ENCODE measurements at places on chromosomes 2 and 18.
A peak's percentile ranks its signal among the peaks of the same experiment; 100 is the strongest.

GRCh38 chr2:218375212-218375611, 6.9 kb upstream of the SLC11A1 start:
- DNase-seq, result no peak

- DNase-seq, result no peak
Observed at GRCh38 chr2:56315376-56315775, 131.6 kb downstream of the CCDC85A start.

DNA sequence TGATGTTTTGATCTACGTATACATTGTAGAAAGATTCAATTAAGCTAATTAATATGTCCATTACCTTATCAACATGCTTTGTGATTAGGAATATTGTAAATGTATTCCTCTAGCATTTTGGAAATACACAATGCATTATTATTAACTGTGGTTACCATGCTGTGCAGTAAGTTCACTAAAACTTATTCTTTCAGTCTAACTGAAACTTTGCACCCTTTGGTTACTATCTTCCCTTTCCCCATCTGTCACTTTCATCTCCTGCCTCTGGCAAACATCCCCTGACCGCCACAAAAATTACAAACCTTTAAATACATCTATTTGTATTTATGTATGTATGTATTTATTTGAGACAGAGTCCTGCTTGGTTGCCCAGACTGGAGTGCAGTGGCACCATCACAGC, 388.0 kb downstream of the NYAP2 start:
- no peak for DNase-seq

GRCh38 chr2:219362072-219362471, 25.6 kb downstream of the DNPEP start:
- DNase-seq, result no peak

DNA sequence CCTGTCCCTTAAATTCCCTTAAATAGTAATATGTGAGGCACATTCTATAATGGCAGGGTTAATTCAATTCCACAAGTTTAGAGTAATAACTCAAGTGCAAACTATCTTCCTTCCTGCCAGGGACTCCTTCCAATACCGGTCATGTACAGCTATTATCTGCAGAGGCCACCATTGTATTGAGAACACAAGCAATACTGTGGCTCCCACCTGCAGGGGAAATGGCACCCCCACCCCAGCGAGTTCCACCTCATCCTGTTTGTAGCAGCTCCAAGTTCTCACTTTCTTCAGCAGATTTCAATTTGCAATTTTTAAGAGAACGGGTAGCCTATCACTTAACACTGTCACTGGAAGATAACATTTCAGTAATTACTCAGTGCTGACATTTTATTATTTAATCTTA, 172.1 kb upstream of the PID1 start:
- no peak for DNase-seq

DNA sequence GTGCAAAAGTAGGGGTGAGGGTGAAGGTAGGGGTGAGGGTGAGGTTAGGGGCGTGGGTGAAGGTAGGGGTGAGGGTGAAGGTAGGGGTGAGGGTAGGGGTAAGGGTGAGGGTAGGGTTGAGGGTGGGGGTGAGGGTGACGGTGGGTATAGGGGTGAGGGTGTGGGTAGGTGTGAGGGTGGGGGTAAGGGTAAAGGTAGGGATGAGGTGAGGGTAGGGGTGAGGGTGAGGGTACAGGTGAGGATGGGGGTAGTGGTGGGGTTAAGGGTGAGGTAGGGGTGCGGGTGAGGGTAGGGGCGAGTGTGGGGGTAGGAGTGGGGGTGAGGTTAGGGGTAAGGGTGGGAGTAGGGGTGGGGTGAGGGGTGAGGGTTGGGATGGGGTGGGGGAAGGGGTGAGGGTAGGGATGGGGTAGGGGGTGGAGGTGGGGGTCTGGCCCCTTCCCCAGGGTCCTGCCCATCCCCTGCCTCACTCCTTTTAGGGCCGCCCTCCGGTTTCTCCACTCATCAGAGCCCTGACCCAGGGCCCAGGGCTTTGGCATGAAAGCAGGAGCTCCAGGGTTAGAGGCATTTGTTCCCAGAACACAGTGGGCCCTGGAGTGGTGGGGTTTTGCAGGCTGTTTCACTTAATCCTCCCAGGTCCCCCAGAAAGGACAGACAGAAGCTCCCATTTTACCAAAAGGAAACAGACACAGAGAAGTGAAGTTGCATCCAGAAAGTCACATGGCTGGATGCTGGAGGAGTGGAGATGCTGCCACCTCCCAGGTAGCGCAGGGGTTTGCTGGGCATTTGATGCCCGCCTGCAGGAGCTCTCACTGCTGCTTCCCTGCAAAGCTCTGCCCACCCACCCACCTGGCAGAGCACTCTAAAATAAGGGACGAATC, 26.9 kb downstream of the SNORC start:
- DNase-seq, result no peak

- no peak for DNase-seq
Observed at GRCh38 chr2:47230418-47230817, 75.3 kb upstream of the STPG4 start.

DNA sequence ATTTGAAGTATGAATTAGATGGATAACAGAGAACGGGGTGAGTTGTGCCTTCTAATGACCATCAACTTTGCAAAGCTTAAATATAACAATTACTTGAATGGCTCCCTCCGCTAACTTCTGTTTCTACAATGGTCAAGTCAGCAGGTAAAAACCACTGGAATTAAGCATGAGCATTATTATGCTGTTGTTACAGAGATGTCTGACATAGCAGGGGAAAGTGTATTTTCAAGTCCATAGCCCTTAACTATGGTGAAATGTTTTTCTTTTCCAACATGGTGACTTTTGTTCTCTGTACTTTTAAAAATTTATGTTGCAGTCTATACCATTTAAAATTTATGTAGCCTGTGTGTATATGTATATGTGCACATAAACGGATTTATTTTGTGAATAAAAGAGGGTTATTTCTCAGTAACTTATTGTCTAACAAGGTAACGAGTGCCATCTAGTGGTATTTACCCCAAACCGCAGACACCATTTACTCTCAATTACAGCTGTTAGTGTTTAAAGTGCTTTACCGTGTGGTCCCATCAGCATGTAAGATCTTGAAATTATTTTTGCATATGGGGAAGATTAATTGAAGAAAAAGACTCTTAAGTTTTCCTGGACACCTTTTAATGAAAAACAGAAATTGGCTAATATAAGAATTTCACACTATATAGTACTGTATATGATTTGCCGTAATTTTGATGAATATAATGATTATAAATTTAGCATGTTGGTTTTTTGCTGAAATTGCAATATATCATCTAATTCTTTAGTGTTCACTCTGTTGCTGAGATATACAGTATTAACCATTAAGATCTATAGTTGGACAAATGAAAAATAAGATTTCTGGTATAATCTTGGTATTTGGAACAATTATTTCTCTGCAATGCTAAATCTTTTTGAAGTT, 78.2 kb downstream of the UBE2E3 start:
- DNase-seq, result peak; percentile 62

- DNase-seq, result no peak
Observed at GRCh38 chr18:80176334-80177073, 67.4 kb downstream of the ADNP2 start.

DNA sequence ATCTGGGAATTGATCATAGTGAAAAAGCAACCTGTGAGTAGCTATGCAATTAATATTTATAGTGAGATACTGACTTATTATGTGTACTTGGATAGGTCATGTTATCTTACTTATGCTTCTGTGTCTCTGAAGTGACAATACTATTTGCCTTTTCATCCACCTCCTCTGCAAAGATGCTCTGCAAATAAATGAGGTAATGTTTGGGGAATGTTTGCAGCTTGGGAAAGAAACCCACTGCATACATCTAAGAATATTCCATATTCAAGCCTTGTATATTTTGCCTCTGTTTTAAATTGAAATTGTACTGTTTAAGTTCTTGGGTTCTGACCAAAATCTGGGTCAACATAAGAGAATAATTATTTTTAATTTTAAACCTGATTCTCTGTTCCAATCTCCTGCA, 217.4 kb upstream of the DTNA start:
- no peak for DNase-seq

GRCh38 chr2:5479265-5479928, 212.8 kb upstream of the SOX11 start:
- DNase-seq, result no peak

DNA sequence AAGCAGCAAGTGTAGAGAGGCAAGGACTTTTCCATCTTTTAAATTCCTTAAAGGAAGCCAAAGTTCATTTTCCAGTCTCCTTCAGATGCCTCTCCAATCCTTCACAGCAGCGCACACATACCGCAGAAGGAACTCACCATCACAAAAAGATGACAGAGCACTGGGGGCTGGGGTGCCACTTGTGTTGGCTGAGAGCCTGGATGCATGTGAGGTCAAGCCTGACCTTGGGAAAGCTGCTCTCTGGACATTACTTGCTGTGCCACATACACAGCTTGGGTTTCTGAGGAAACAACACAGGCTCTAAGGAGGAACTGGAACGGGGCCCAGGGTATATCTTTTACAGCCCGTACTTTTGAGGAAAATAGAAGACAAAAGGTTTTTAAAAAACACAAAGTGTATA, 364.3 kb upstream of the MEX3C start:
- DNase-seq, result no peak

DNA sequence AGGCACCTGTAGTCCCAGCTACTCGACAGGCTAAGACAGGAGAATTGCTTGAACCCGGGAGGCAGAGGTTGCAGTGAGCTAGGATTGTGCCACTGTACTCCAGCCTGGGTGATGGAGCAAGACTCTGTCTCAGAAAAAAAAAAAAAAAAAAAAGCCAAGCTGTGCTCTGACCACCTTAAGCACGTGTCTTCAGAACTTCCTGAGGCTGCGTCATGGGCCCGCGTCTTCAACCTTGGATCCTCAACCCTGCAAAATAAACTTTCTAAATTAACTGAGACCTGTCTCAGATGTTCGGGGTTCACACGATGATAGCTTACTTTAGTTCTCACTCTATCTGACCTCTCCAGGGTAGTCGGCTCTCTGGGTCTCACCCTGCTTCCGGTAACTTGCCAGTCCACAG, 65.8 kb upstream of the CABLES1 start:
- DNase-seq, result peak; percentile 50

GRCh38 chr2:66252109-66252508, 182.8 kb upstream of the MEIS1 start:
- no peak for DNase-seq

GRCh38 chr2:190528521-190529001, 6.0 kb downstream of the NEMP2 start:
- no peak for DNase-seq

DNA sequence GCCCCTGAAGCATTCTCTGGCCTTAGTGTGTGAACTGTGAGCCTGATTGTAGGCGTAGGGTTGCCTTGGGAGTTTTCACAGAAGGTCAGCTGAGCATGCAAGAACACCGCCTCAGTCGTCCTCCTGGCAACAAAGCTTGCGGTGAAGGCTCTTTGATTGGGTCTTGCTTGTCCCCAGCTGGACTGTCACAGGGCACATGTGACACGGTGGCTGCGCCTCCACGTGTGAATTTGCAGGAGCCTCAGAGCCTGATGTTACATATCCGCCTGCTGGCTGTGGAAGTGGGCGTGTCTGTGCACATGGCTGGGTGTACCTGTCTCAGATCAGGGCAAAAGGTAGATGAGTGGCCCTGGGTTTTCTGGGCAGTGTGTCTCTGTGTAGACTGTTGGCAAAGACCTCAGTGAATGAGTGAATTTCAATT, 228.7 kb downstream of the HAUS1 start:
- no peak for DNase-seq

DNA sequence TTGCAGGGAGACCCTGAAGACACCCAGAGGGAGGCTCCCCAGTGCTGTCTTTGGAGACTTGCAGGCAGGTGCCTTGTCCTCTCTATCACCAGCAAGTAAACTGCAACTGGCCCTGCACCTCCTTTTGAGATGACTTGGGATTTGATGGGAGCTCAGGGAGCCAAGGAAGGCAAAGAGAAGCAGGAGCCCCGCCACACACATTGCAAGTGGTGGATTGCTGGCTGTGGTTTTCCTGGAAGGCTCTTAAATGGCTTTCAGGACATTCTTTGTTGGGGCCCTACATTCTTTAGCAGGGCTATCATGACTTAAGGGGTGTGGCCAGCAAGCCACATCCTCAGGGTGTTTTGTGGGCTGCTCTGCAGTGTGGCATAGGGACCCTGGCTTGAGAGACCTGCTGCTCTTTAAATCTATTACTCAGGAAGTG, 39.9 kb upstream of the CDC42EP3 start:
- peak; percentile 45 for DNase-seq

GRCh38 chr2:159616286-159616701, at the start of gene BAZ2B:
Gene BAZ2B, minus strand, starts transcription at chr2:159616548. Its CDS starts 137,829 bp downstream, at chr2:159478719.
- DNase-seq, result peak; percentile 2

GRCh38 chr18:61955644-61956043, 62.8 kb upstream of the RNF152 start:
- DNase-seq, result no peak

- no peak for DNase-seq
Observed at GRCh38 chr2:164842624-164842966, 972 bp upstream of the COBLL1 start.

DNA sequence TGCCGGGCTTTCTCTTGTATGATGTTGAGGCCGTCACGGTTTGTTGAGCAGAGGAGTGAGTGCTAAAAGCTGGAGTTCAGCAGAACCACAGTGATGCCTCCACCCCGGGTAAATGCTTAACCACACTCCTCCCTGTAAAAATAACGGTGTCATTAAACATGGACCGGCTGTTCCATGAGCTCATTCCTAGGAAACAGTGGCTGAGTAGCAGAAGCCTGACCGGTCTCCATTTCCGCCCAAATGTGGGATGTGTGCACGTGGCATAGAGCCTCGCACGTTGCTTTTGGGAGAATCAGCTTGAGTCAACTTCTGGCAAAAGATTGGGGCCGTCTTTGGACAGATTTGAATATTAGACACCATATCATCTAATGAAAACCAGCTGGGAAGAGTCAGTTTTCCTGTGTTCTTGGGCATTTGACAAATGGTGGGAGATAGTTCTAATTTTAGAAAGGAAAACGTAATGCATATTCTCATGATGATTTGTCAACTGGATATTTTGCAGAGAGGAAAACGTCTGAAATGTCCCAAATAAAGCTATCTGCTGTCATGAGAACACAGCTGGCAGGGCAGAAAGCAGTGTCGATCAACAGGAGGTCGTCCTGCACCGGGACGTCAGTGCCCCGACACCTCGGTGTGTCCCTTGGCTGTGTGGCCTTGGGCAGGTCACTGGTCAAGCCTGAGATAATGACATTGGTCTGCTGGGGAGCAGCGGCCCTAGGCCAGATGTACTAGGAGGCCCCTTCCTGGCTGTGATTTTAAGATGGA, 42.4 kb downstream of the LRRFIP1 start:
- DNase-seq, result no peak

- DNase-seq, result no peak
Observed at GRCh38 chr2:38907743-38908562, 18.3 kb downstream of the ARHGEF33 start.

DNA sequence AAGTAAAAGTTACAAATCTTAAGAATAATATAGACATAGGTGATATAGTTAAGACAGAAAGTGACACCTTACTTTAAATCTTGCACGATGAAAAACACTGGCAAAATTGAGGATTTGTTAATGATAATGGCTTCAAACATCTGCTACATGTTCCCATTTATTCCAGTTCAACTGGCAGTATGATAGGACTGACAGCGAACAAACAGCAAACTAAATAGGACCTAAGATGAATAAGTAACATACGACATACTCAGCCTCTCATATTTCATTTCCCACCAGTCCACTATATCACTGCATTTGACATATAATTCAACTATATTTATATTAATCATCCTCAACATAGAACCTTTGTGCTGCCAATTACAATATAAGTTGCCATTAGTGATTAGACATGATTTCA, 36.3 kb downstream of the ACVR1C start:
- DNase-seq, result no peak

GRCh38 chr18:62196980-62197379, 9.9 kb downstream of the RELCH start:
- DNase-seq, result no peak
